ENCODE measurements at places on chromosomes 12 and 14.

- DNase-seq = no peak
Observed at GRCh38 chr12:50440288-50440687, 39.6 kb downstream of the LARP4 start.

DNA sequence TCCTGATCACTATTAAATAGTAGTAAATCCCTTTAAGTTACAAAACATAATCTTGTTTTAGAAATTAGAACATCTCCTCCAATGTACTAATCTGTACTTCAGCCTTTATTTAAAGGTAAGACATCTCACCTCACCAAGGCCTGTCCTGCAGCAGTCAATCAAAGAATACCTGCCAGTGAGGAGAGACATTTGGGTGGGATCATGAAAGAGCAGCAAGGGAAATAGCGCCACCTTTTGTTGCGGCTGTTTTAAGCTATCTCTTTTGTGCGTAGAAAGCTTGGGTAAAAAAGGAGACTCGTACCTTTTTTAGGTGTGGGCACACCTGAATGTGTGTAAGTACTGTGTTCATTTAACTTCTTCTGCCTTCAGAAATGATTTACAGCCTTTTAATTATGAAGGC is 117.8 kb upstream of the TMTC1 start:
- no peak for DNase-seq

- DNase-seq = no peak
Observed at GRCh38 chr14:101825797-101826196, 64.3 kb downstream of the PPP2R5C start.

- no peak for DNase-seq
Observed at GRCh38 chr14:105563347-105563737, 37.0 kb downstream of the TMEM121 start.

DNA sequence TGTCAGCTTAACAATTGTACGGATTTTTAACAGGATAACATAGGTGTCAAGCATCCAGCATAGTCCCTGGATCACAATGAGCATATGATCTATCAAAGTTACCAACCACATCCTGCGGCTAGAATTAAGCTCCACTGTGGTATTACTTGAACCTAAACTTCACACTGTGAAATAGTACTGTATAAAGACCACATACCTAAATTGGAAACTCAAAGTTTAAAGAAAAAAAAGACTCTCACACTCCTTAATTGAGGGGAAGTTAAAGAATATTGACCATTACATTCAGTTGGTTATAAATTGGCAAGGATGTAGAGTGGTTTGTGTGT is 133.0 kb upstream of the PZP start:
- DNase-seq = no peak

GRCh38 chr14:33534104-33534503 is 416.8 kb downstream of the EGLN3 start:
- no peak for DNase-seq

DNA sequence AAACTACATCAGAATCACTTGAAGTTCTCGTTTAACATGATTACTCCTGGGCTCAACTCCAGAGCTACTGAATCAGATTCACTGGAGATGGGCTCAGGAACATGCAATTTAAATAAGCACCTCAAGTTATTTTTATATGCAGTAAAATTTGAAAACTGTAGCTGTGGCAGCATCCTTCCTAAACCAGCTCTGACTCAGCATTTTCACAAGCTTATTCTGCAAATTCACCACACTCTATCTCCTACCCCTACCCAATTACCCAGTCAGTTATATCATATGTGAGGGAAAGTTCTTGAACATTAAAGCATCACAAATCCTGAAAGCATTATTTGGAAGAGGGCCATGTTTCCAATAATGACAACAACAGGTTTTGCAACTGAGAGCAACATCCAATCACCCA is 24.2 kb upstream of the LRRC9 start:
- no peak for DNase-seq

- no peak for DNase-seq
Observed at GRCh38 chr14:32744811-32745445, 193.8 kb upstream of the NPAS3 start.

GRCh38 chr14:100219126-100219785 is 19.7 kb upstream of the YY1 start:
- no peak for DNase-seq

GRCh38 chr12:90854136-90854689 is 100.8 kb downstream of the CCER1 start:
- no peak for DNase-seq

GRCh38 chr12:127559349-127560040 is 707.5 kb upstream of the TMEM132C start:
- DNase-seq = no peak

DNA sequence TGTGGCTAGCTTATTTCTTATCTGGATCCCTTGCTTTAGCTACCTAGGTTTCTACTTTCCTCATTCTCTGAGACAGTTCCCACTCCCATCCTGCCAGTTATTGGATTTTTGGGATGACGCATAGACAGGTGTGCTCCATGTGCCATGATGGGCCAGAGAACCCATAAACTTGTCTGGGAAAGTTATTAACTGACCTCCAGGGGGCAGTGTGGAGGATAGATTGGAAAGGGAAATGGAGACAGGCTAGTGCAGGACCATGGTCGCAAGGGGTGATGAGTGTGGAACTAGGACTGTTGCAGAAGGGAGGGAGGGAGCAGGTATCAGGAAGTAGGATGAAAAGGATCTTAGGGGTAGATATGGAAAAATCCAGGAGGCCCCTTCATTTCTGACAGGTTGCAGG is 80.3 kb downstream of the ESRRB start:
- DNase-seq = no peak

GRCh38 chr12:29893002-29893401 is 109.3 kb upstream of the TMTC1 start:
- no peak for DNase-seq
